ENCODE measurements at places on chromosomes 7 and 10. TPM values are rescaled to one million over a fixed set of nuclear protein-coding genes. Genes with fewer than 3 reads are reported as not detected.

DNA sequence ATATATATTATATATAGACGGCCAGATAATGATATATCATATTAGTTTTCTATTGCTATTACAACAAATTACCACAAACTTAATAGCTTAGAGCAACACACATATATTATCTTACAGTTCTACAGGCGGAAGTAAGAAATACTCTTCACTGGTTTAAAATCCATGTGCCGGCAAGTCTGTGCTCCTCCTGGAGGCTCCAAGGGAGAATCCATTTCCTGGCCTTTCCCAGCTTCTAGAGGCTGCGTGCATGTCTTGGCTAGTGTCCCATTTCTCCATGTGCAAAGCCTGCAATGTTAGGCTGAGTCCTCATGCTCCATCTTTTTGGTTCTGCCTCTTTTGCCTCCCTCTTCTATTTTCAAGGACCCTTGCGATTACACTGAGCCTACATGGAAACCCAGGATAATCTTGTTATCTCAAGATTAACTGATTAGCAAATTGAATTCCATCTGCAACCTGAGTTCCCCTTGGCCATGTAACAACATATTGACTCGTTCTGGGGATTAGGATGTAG is 23.9 kb upstream of the PNLIPRP3 start:
- no peak for DNase-seq

DNA sequence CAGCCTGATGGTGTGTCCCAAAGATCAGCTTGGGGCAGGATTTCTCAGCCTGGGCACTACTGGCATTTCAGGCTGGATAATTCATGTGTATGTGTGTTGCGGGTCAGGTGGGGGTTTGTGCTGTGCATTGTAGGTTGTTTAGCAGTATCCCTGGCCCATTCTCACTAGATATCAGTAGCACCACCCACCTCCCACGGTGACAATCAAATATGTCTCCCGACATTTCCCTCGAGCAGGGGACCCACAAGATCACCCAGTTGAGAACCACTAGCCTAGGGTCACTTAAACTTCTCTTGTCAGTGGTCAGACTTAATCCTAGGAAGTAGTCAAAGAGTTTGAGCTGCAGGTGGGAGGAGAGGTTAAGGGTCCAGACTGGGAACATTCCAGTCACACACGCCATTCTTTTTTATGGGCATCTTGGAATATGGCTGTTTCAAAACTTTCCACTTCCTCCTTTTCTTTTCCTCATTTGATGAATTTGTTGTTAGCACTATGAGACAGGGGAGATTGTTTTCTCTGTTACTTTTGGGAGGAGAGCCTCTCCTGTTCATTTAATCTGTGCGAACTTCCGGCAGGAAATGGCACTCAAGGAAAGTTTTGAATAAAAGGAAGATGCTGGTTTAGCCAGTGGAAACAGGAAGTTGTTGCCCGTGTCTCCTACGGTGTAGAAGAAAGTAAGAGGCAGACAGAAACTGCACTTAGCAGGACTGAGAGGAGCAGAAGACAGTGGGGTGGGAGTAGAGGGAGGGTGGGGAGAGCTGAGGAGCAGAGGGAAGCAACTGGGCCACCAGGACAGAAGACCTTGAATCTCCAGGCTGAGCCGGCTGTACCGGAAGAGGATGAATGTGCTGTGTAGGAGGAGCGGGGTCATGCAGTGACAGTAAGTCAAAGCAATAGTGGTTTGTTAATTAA is 17.6 kb upstream of the EXOC6 start:
- no peak for DNase-seq

GRCh38 chr7:106774768-106775551 is 90.1 kb upstream of the PIK3CG start:
- no peak for DNase-seq

DNA sequence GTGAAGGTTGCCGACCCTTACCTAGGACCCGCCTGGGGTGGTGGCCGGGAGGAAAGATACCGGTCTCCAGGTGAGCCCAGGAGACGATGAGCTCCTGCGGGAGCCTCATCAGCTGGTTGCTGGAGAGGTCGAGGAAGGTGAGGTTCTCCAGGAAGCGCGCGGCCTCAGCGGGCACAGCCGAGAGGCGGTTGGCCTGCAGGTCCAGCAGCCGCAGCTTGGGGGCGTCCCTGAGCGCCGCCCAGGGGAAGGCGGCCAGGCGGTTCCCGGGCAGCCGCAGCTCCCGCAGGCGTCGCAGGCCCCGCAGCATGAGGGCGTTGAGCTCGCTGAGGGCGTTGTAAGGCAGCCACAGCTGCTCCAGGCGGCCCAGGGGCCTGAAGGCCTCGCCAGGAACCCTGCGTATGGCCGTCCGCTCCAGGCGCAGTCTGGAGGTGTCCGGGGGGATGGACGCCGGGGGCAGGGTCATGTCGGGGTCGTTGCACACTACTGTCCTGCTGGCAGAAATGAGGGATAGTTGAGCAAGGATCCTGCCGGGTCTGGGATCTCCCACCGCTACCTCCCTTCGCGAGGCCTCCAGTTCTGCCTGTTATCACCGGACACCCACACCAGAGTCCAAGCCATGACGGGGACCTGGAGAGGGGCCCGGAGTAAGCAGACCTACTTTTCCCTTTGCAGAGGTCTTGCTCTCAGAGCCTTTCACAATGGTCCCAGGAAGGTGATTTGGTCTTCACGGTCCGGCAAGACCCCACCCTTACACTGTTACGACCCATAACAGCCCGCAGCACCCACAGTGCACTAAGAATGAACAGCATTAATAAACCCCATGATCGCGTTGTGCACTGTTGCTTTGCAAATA is 3.9 kb downstream of the LRIT1 start:
- no peak for DNase-seq

ZNF425 gene
- 2.0 TPM for polyA plus RNA-seq
